ENCODE measurements at places on chromosomes 5 and 9.

DNA sequence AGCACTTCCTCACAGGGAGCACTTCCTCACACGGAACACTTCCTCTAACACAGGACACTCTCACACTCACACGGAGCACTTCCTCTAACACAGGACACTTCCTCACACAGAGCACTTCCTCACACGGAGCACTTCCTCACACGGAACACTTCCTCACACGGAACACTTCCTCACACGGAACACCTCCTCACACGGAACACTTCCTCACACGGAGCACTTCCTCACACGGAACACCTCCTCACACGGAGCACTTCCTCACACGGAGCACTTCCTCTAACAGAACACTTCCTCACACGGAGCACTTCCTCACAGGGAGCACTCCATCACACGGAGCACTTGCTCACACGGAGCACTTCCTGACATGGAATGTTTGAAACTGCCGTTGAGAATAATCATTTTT, 13.4 kb downstream of the POMT1 start:
- H3K36me3 ChIP-seq: peaks cover 81% of the 10 kb centered on the region
- H3K4me3 ChIP-seq: no peak overlapping the region
- no peak for DNase-seq

GRCh38 chr9:5949103-5949699, 58.5 kb downstream of the MLANA start:
- H3K36me3 ChIP-seq: no peaks in the 10 kb centered on the region
- no peaks in the 10 kb centered on the region for H3K4me1 ChIP-seq
- H3K27ac ChIP-seq: no peak overlapping the region
- no peaks in the 10 kb centered on the region for H3K27me3 ChIP-seq
- H3K4me3 ChIP-seq: no peak overlapping the region

- no peaks in the 10 kb centered on the region for H3K36me3 ChIP-seq
- no peak for DNase-seq
- no peak overlapping the region for H3K27ac ChIP-seq
- H3K4me1 ChIP-seq: peaks cover 48% of the 10 kb centered on the region
Measured at GRCh38 chr5:142984011-142984410, 213.8 kb downstream of the ARHGAP26 start.

DNA sequence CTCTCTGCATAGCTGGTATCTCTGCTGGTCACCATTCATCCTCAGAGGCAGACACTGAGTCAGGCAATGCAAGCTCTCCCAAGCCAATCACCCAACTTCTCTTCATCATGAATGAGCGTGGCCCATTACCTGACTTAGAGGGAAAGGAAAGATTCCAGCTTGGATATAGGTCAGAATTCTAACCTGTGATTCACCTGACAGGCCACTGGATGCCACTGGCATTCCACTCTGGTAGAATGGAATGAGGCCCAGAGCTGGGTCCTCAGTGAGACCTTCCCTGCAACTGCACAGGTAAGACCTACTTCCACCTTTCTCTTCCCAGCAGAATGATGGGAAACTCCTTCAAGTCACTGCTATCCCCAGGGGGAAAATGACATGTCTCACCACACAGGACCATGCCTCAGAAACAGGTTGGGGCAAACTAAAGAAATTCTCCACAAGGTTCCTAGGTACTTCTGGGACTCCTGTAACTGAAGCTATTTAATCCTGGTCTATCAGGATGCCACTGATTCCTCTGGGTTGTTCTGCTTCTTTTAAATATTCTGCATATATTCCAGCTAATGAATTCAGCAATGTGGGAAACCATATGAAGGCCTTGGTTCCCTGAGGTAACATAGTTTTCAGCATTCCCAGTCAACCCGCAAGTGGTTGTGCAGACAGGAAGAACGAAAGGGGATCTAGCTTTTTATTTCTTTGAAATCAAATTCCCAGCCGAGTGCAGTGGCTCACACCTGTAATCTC, 62.0 kb downstream of the SUSD1 start:
- H3K4me3 ChIP-seq: no peak overlapping the region
- no peak overlapping the region for H3K27ac ChIP-seq
- H3K4me1 ChIP-seq: no peaks in the 10 kb centered on the region
- DNase-seq: no peak
- H3K27me3 ChIP-seq: no peaks in the 10 kb centered on the region

DNA sequence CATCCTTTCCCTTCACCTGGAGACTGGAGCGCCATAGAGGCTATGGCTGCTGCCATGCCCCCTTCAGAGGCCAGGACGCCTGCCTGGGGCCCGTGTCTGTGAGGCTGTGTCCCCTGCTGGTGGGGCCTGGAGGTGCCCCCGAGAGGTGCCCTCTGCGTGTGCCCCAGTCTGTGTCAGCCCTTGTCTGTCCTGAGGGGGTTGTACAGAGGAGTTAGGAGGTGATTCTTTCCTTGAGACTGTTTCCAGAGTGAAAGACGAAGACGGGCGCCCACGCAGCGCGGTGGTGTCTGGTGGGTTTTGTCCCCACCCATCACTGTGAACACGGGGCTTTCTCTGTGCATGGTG, 24.6 kb downstream of the TRAF2 start:
- H3K4me1 ChIP-seq: no peaks in the 10 kb centered on the region
- H3K36me3 ChIP-seq: peaks cover 36% of the 10 kb centered on the region
- H3K4me3 ChIP-seq: no peak overlapping the region

All from upper lobe of right lung (tissue), 1 donor.